ENCODE measurements at places on chromosomes 2 and 18. TPM values are rescaled to one million over a fixed set of nuclear protein-coding genes. Genes with fewer than 3 reads are reported as not detected.

DNA sequence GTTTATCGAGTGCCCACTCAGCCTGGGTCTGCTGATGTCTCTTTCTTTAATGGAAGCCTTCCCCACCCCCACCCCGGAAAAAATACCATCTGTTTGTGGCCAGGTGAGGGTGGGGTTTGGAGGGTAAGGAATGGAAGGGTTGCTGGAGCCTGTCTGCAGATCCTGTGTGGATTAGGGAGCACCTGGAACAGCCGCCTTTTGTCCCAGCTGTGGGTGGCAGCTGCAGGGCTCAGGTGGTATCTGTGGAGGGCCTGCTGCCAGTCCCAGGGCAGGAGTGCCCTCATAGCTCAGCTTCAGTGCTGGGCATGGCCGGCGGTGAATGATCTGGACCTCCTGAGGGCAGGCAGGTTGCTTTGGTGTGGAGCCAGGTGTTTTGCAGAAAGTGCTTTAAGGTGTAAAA, 45.3 kb downstream of the IMPA2 start:
- no peaks in the 10 kb centered on the region for H3K36me3 ChIP-seq
- no peak overlapping the region for H3K4me3 ChIP-seq
- H3K4me1 ChIP-seq = no peaks in the 10 kb centered on the region
- H3K27ac ChIP-seq = no peak overlapping the region
- DNase-seq = no peak

DNA sequence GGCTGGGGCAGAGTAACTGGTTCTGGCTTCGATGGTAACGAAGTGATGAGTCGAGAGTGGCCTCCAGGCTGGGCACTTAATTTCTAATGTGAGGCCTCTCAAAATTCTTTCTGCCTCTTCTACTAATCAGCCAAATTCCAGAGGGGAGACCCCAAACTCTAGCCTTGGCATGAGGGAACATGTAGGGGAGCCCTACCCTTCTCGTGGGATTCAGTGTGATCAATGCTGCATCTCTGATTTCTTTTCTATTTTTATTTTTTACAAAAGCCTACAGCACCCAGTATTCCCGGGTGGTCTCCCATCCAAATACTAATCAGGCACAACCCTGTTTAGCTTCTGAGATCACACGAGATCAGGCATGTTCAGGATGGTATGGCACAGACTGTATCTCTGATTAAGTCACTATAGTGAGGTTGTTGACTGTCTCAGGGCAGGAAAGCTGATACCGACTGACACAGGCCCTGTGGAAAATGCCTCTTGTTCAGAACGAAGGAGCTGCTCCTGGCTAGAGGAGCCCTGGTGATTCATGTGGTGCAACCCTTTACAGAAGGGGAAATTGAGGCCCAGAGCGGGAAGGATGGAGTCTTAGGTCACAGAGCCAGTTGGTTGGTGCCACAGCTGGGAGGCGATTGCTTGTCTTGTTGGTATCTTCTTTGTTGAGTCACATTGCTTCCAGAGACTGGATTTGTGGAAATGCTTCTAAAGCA, 126.3 kb upstream of the HS6ST1 start:
- no peak for DNase-seq
- H3K4me1 ChIP-seq = no peaks in the 10 kb centered on the region

DNA sequence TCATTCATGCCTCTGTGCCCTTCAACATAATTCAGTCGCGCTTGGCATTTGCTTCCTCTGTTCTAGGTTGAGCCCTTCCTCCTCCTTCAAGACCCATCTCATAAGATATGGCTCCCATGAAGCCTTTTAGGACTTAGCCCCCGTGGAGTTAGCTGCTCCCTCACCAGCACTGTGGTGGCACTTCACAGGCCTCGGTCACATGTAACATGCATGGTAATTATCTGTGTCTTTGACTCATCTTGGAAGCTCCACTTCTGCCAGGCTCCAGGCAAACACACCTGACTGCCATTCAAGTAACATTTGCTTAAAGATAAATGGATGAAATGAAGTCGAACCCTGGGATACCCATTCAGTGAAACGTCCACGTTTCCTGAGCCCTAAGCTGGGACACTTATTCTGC, 484.7 kb downstream of the EIPR1 start:
- no peaks in the 10 kb centered on the region for H3K36me3 ChIP-seq
- DNase-seq = no peak
- no peaks in the 10 kb centered on the region for H3K4me1 ChIP-seq
- no peaks in the 10 kb centered on the region for H3K27me3 ChIP-seq

DNA sequence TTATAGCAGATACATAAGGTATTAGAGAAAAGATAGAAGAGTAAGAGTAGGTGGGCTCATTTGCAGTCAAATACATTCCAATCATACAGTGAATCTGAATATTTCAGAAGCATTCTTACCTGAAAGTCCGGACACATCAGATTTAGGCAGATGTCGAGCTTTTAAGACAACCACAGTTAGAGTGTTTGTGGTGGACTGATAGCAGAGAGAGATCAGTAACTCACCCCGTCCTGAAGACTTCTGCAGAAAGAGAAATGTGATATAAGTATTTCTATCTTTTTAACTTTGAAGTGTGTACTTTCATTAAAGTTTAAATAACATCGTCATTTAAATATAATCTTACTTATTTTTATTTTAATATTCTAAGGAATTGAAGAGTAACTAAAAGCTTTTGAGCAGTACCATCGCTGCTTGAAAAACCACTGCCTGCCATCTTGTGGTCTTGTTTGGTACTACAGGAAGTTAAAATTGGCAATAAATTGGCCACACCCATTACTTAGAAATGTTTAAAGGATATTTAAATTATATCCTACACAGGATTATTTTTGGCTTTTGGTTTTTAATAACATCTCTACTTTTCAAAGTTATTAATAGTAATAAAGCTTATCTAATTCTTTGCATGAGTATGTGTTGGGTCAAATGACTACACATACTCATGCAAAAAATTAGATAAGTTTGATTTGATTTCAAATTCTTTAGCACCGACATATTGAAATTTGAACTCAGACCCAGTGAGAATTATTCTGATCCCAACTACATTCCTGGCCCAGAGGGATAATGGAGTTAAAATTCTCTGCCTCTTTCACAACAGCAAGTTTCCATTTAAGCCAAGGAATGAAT, 5.5 kb downstream of the SYT4 start:
- DNase-seq = no peak
- H3K36me3 ChIP-seq = no peaks in the 10 kb centered on the region
- H3K27me3 ChIP-seq = no peaks in the 10 kb centered on the region
- no peak overlapping the region for H3K27ac ChIP-seq
- no peaks in the 10 kb centered on the region for H3K4me1 ChIP-seq
- no peak overlapping the region for H3K4me3 ChIP-seq

- no peaks in the 10 kb centered on the region for H3K27me3 ChIP-seq
- H3K27ac ChIP-seq = no peak overlapping the region
- H3K4me1 ChIP-seq = no peaks in the 10 kb centered on the region
- H3K4me3 ChIP-seq = no peak overlapping the region
- peaks cover 3% of the 10 kb centered on the region for H3K36me3 ChIP-seq
Observed at GRCh38 chr2:61262699-61263098, 100.7 kb downstream of the C2orf74 start.

DNA sequence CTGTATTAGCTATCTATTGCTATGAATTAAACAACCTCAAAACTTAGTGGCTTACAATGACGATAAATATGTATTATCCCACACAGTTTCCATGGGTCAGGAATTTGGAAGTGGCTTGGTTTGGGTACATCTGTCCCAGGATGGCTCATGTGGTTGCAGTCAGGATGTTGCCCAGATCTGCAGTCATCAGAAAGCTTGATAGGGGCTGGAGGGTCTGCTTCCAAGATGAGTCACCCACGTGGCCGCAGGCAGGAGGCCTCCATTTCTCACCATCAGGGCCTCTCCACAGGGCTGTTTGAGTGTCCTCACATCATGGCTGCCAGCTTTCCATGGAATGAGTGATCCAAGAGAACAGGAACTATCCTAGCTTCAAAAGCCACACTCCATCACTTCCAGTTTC, 46.4 kb downstream of the CHRNA1 start:
- DNase-seq = no peak
- no peaks in the 10 kb centered on the region for H3K4me1 ChIP-seq
- no peak overlapping the region for H3K27ac ChIP-seq
- no peak overlapping the region for H3K4me3 ChIP-seq

GRCh38 chr18:245282-245847, 22.5 kb downstream of the THOC1 start:
- no peaks in the 10 kb centered on the region for H3K4me1 ChIP-seq
- DNase-seq = no peak
- no peaks in the 10 kb centered on the region for H3K27me3 ChIP-seq
- no peak overlapping the region for H3K4me3 ChIP-seq
- peaks cover 2% of the 10 kb centered on the region for H3K36me3 ChIP-seq
- H3K27ac ChIP-seq = no peak overlapping the region

Gene SLC40A1
- total RNA-seq = 0.61 TPM

Gene TRIB2
- total RNA-seq = 8.4 TPM

Gene ZNF512
- 28.9 TPM for total RNA-seq

Gene PRSS56
- not detected for total RNA-seq

Data from GM12878 (cell line).